Upper lobe of right lung (tissue), 1 donor: ENCODE measurements at places on chromosomes 5 and 9. TPM values are rescaled to one million over a fixed set of nuclear protein-coding genes. Genes with fewer than 3 reads are reported as not detected.

Gene LEAP2
- 0.69 TPM for total RNA-seq

Gene ASPN
- total RNA-seq, result 7.5 TPM

Gene CDC25C
- total RNA-seq, result 0.29 TPM

Gene NDFIP1
- 68.1 TPM for total RNA-seq

DNA sequence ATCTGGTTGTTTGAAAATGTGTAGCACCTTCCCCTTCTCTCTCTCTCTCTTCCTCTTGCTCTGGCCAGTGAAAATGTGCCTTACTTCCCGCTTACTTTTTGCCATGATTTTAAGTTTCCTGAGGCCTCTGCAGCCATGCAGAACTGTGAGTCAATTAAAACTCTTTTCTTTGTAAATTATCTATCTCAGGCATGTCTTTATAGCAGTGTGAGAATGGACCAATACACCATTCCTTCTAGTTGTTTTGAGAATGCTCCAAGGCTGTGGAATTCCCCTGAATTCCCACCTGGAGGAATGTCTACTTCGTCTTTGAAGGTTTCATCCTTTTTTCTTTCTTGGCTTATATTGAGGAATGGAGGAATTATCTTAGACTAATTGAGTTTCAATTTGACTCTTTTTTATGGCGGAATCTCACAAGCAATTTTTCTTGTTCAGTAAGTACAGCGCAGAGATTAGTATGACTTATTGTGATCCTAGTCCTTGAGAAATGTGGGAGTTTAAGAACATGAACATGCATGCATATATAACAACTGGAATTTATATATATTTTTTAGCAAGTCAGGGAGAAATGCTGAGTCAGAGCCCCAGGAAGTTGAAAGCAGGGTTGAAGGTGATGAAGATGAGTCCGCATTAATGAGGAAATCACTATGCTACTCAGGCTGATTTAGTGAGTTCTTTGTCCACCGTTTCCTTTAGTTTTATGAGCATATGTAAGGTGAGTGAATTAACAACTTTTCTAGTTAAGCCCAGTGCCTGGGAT is 488.1 kb upstream of the ADAMTS16 start:
- DNase-seq, result no peak

DNA sequence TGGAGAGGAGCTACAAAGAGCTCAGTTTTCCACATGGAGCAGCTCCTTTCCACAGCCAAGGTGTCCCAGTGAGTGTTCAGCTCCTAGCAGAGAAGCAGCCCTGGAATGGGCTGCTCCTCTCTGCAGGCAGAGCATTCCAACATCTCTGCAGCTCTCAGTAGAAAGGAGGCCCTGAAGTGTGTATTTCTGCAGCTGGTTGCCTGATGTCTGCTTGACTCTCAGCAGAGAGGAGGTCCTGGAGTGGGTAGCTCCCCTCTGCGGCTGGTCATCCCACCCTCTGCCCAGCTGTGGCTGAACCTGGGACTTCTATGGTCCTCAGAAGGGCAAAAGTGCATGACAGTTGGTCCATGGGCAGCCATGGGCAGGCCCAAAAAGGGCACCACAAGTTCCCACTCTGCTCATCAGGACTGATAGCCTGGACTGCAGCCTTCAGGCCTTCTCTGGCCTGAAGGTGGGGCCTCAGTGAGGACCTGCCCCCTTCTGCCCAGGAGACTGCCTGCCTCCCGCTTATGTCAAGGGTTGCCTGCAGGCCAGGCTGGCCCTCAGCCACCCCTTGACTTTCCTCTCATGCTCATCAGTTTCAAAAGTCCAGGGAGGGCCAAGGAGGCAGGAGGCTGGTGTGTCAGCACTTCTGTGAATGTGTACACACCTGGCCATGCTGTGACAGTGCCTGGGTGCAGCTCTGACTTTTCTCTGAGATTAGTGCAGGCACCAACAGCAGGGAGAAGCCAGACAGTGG is 605.9 kb upstream of the FAM174A start:
- DNase-seq, result no peak

DNA sequence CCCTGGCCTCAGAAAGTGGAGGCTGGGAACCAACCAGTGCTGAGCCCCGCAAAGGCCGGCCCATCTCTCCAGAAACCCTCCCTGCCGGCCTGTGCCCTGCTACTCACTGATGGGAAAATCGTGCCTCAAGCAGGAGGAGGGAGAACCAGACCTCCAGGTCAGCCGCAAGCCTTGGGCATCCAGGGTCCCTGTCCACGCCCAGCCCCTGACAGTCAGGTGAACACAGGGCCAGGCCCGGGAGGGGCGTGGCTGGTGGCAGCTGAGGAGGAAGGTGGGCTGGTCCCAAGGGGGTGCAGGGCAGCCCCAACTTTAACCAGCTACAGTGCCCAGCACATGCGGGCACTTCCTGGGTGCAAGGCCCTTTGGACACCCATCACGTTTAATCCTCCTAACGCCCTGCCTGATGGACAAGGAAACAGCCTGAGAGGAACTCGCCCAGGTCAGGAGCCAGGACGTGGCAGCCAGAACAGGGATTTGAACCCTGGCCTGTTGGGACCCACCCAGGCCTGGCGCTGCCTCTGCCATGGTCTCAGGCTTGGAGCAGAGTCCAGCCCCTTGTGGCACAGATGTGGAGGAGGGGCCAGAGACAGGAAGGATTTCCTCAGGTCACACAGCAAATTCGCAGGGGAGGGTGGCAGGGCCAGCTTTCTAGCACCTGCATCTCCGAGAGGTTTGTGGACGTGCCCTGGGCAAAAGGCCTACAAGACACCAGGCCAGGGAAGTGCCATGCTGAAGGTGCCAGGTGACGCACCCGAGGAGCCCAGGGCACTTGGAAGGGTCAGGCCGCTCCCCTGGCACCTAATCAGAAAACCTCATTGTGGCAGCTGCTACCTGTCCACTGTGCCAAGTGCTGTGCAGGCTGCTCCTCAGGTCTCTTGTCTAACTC is 4.5 kb downstream of the RALGDS start:
- DNase-seq, result peak; percentile 64

DNA sequence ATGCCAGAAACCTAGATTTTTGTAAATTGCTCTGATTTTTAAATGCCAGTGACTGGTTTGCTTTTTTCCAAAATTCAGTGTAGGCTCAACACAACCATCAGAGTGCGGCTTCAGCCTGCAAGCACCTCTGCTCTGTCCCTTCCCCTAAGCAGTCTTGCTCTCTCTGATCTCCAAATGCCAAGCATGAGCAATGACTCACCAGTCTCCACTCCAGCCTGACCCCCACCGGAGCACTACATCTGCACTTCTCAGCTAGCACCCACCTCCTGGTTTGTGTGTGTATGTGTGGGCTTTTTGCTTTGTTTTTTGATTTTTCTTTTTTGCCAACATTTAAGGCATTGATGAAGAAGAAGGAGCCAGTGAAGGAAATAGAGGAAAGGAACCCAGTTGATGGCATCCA is 61.4 kb upstream of the ADRA1B start:
- no peak for DNase-seq

GRCh38 chr5:79488058-79488457 is 25.9 kb downstream of the HOMER1 start:
- no peak for DNase-seq

GRCh38 chr9:74770508-74771261 is 117.0 kb downstream of the TRPM6 start:
- DNase-seq, result no peak

- DNase-seq, result no peak
These were observed 208.1 kb downstream of the ARHGAP26 start for GRCh38 chr5:142978252-142978651.

DNA sequence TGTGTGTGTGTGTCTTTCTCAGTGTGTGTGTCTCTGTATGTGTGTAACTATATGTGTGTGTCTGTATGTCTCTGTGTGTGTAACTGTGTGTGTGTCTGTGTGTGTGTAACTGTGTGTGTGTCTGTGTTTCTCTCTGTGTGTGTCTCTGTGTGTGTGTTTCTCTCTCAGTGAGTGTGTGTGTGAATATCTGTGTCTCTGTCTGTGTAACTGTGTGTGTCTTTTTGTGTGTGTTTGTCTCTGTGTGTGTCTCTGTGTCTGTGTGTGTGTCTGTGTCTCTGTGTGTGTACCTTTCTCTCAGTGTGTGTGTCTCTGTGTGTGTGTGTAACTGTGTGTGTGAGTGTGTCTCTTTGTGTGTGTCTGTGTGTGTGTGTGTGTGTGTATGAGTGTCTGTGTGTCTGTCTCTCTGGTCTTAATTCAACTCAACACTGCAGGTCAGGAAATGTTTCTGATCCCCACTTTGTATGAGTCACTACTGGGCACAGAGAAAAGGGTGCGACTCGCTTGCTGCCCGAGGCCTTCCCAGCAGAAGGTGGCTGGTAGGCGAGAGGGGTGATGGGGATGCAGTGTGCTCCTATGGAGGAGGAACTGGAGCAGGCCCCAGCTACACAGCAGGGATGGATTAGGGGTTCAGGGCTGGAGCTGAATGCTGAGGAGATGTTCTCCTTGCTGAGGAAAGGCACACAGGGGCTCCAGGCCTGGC is 52.1 kb downstream of the NSG2 start:
- no peak for DNase-seq

DNA sequence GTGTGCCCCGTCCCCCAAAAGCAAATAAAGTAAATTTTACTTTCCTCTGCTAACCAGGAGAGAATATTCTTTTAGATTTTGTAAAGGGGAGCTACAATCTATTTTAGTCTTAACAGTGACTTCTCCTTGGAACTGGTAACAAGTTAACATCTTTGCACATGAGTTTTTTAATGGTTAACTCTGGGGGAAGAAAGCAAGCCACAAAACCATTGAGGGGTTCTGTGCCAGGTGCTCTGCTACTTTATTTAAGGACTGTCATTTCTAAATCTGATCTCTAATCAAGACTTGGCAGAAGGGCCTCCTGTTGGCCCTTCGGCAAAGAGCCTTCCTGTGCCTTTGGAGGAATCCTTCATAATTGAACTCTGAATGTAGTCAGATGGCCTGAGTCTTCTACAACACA is 153.4 kb downstream of the SLC12A2 start:
- no peak for DNase-seq

DNA sequence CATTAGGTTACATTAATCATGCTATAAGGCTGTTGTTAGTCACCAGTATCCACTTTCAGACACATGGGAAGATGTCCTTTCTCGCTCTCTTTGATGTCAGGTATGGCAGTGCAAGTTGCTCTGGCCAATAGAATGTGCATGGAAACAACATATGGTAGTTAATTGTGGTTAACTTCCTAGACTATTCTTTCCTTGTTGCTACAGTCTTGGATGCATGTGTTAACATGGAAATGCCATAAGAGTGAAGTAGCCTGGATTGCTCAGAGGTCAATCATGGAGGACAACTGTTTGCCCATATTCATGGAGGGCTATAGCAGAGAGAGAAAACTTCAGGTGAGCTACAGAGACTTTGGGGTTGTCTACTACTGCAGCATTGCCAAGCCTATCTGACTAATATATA is 245.8 kb upstream of the GAS1 start:
- no peak for DNase-seq

- no peak for DNase-seq
These were observed 16.9 kb downstream of the SLC25A48 start for GRCh38 chr5:135851186-135851914.

GRCh38 chr5:126023994-126024441 is 399.2 kb upstream of the GRAMD2B start:
- no peak for DNase-seq

GRCh38 chr5:203246-203930 is 12.1 kb downstream of the LRRC14B start:
- peak; percentile 46 for DNase-seq

- no peak for DNase-seq
These were observed 9.6 kb downstream of the FBXO38 start for GRCh38 chr5:148393390-148393741.

GRCh38 chr9:114680259-114681001 is 1.6 kb downstream of the TEX48 start:
- no peak for DNase-seq

GRCh38 chr5:14057289-14057688 is 85.9 kb upstream of the TRIO start:
- DNase-seq, result no peak
